Right ventricle myocardium inferior (tissue), 1 donor: ENCODE measurements at places on chromosomes 4 and X. TPM values are rescaled to one million over a fixed set of nuclear protein-coding genes. Genes with fewer than 3 reads are reported as not detected.

DNA sequence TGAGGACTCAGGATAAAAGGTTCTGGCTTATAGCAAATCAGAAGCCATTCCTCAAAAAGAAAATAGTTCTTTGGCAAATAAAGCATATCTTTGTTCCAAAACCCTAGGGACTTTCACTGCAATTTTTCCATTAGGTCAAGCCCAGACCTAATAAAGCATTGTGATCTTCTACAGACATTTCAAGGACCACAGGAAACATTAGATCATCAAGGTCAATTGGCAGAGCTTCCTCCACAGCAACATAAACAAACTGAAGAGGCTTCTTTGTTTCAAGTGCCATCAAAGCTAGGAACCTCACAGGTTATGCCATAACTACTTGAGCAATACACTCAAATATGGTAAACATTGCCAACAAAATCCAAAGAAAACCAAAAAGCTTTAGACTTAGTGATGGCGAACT, 144.9 kb downstream of the ANXA5 start:
- no peak for DNase-seq

DNA sequence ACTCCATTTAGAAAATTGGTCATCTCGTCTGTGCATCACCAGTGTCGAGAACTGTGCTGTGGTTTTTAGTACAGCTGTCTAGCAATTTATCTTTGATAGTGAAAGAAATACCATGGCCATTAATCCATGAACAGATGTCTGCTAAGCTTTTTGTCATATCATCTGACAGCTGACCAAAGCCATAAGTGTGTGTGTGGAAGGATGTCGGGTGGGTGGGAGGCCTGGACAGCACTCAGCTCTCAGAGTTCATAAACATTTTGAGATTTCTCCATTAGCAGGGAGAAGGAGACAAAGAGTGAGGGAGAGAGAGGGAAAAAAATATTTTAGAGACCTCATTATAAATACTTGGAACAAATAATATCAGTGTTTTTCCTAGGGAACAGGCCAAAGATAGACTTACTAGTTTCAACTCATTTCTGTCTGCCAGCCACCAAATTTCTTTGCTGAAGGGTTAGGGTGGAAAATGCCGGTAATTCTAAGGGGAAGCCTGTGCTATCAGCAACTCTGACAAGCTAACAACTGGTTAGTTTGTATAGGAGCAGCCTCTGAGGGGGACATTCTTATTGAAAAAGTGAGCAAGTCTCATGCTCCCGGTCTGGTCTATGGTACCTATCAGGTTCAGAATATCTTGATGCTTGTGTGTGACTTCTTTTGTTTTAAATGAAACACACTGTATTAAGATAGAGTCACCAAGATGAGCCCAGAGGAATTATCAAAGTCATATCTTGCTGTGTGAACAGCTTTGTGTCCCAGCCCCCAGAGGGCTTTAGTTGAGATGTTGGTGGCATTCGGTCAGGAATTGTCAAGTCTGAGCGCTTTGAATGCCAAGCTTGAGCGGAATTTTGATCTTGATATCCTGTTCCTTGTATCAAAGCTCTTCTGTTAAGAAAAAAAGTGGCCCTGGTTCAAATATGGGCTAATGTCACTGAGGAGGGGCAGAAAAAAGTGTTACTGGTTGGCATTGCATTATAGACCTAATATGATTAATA, 41.9 kb upstream of the PDLIM3 start:
- DNase-seq = no peak

MBNL3 gene
- total RNA-seq = 27.5 TPM

DNA sequence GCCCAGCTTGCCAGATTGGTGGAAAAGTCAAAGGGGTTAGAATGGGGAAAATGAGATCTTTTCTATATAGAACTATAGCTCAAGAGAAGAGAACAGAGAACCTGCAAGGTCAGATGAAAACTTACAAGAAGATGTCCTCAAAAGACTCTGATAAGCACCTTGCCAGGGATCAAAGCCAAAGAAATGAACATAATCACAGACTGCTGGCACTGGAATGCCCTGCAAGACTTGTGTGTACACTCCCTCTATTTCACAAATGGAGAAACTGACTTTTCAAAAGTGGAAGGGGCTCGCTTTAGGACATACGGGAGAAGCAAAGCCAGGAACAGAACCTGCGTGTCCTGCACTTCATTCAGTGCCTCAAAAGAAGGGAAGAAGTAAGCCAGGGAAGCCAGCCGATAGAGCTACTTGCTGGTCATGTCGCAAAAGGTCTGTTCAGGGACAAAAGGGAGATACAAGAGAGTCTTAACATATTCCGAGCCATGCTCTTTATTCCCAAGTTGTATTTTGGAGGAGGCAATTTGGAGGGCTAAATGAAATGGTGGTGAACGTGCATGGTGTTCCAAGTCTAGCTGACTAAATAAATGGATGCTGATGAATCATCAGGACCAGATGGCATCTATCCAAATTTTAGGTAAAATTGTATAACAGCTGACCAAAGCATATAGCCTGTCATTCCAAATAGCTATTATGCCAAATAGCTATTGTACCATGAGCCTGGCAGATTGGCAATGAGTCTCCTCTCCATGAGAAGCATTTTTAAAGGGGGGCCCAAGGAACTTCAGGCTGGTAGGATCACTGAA, 175.6 kb upstream of the GPC4 start:
- no peak for DNase-seq

DNAAF6 gene
- total RNA-seq = not detected

DNA sequence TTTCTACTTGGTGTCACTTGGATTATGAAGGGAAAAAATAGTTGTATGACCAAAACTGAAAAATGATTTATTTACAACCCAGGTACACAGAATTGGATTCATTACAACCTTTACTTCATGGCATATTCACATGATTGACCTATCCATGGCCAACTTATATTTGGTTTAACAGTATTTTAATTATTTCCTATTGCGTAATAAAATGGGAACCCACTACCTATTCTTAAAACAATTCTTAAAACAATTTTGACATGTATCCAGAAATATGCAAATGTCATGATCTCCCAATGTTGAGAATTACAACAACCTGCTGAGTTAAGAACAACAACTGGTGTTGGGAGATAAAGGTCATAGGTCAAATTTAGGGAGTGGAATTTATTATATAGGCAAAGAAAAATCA, 54.8 kb upstream of the DDX53 start:
- no peak for DNase-seq

CT45A2 gene
- not detected for total RNA-seq
